ENCODE measurements at places on chromosomes 2 and 18.

GRCh38 chr2:72579591-72580180, 246.1 kb downstream of the EXOC6B start:
- DNase-seq: peak; percentile 59

DNA sequence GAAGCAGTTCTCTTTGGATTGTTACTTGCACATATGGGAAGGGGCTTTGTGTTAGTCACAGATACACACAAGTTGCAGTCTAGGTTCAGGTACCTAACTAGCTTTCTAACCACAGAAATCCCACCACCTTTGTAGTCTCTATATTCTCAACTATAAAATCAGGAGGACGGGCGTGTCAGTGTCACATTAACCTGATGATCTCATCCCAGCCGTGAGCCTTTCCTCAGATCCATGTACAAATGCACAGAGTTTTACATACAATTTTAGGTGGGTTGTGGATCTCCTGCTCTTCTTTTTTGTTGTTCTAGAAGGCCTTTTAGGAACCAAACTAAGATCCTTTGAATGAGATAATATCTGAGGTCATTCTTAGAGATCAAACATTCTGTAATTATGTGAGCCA, 94.0 kb downstream of the ZNF532 start:
- no peak for DNase-seq

- no peak for DNase-seq
Observed at GRCh38 chr2:163373496-163373895, 362.3 kb downstream of the FIGN start.

DNA sequence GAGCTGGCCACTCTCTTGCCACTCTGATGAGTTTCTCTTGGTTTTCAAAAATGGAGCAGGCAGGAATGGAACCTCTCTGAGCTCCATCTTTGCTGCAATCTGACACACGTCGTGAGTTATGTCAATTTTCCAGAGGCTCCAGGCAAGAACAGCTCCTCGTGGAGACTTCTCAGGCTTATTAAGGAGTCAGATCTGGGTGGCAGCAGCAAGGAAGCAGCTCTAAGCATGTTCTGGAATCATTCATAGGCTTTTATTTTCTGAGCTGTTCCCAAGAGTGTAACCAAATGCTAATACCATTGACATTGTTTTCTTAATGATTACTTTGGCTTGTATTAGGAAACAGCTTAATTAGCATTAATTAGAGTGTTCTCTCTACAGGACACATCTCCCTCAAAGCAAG, 26.1 kb upstream of the PDIA6 start:
- no peak for DNase-seq

DNA sequence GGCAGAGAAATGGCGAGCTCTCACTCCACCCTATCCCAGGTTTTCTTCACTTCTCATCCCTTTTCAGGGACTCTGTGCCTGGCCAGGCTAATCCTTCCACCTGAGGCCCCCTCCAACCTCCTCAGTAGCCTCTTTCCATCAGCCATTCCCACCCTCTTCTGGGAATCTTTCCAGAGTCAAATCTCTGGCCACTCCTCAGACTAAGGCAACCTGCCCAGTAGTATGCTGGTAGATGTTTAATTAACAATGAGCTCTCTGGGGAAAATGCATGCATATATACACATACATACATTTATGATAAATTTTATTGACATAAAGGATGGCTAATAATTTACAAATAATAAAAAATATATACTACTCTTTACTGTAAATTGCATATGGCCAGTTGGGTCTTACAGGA, 11.4 kb upstream of the ASPRV1 start:
- no peak for DNase-seq

DNA sequence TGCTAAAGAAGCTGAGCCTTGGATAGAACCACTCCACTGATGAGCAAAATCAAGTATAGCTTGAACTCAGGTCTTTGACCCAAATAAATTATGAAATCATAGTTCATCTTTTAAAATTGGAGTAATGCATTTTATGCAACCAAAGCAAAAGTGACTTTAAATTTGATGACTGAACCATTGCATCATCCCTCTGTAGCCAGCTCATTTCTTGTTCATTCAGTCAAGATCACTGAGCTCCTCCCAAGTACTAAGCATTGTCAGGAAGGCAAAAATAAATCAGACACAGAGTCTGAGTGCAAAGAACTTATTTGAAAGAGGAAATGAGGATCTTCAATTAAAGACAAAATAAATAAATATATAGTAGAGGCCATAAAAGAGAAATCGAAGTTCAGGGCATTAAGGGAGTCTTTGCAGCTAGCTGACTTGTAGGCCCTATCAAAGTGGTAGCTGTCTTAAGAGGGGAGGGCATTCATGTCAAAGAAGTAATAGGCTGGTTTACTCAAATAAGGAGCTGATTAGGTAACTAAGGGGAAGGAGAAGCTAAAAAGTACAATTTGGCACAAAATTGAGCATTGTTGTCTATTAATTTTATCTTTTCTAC, 411.8 kb downstream of the MTX2 start:
- DNase-seq: peak; percentile 5

DNA sequence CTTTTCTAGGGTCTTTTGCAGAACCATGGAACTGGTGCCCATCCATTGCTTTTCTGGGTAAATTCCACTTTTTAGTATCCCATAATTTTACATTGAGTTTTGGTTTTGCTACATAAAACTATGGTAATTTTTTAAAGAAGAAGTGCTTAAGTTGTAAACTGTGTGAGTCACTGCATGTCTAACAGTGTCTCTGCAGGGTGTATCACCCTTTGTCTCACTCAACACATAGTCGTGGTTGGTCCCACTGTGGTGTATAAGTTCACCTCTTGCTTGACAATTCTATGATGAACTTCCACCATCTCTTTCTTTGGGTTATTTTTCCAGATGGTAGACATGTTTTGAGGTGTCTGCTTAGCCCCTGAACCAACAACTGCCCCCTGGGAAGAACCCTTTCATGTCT, 10.5 kb downstream of the SCTR start:
- no peak for DNase-seq

DNA sequence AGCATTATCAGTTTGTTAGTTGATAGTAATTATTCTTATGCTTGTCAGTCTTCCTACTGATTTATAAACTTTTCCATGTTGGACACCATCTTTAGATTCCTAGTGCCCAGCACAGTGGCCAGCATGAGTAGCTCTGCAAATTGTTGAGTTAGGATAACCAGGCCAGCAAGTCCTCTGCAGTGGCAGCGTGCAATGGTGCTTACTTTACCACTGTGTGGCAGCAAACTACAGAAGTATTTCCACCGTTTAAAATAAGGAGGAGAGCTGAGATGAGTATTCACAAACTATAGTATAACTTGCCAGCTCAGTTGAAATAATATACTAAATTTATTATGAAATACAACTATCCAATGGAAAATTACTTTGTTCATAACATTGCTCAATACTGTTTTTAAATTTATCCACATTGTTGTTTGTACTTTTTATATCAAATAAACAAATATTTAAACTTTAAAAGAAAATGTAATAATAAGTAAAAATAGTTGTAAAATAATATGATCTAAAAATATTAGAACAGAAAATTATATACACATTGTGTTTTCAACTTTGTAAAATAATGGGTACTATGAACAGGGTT, 9.3 kb upstream of the THADA start:
- DNase-seq: peak; percentile 73

- DNase-seq: no peak
Observed at GRCh38 chr18:40687399-40687798, 1267.6 kb upstream of the PIK3C3 start.

DNA sequence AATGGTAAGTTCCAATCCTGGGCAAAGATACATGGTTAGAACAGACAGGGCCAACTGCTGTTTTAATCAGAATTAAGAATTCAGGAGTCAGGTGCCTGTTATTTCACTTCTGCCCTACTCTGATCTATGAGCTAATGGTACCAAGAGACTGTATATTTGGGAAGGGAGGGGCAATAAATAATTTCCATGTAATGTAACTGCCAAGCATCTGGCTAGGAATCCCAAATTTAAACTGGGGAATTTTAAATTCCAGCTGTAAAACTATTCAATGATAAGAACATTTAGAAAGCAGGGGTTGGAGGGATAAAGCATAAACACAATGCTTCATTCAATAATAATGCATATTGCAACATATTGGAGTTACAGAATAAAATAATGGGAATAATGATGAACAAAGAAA, 49.7 kb downstream of the SCN7A start:
- no peak for DNase-seq

DNA sequence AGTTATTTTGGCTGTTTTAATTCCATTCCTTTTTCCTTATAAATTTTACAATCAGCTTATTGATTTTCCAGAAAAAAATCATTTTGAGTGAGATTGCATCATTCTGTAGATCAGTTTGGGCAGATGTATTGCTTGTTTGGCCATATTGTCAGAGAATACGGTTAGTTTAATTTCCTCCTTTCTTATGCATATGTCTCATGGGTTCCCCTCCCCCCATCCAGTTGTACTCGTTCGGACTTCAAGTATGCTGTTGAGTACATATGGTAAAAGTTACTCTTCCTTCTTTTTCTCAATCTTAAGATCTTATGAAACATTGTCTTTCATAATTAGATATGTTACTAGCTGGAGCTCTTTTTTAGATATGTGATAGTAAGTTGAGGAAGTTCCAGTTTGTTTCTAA, 131.2 kb upstream of the TTC27 start:
- no peak for DNase-seq

DNA sequence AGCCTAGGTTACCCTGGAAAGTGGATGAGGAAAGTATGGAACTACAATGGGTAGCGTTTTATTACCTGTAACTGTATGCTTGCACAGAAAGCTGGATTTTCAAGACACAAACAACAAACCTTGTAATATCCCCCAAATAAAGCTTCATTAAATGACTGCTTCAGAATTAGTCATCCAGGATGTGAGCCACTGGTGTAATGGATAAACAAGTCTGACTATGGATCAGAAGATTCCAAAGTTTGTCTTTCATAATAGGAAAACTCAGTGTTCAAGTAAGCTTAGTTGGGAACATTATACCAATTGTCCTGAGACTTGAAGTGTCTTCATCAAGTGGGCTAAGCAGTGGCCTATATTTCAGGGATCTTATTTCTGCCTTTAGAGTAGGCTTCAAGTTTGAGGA, 518.8 kb downstream of the LRP1B start:
- DNase-seq: peak; percentile 64

DNA sequence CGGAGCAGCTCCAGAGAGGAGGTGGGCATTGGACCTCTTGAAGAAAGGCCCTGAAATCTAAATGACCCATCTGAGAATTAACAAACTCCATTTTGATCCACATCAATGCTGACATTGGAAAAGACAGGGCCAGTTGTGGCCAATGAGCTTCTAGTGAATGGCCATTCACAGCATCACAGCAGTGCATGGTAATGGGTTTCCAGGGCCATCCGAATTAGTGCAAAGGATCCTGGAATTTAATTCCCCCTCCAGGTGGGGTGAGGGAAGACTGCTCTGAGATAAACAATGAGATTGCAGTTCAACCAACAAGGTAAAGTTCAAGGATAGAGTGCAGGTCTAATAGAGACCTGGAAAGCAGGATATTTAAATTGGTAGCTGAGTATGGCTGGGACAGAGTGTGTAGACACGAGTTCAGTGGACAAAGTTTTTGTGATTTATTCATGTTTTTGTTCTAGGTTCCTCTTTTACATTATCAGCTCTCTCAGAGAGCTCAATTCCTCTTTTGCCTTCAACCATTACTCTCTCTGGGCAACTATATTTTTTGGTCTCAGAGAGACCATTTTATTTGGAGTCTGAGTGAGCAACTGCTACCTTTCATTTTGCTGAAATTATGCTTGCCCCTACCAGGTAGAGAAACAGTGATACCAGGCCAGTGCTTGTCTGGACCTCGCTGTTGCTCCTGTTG, 5.0 kb downstream of the TACR1 start:
- no peak for DNase-seq

DNA sequence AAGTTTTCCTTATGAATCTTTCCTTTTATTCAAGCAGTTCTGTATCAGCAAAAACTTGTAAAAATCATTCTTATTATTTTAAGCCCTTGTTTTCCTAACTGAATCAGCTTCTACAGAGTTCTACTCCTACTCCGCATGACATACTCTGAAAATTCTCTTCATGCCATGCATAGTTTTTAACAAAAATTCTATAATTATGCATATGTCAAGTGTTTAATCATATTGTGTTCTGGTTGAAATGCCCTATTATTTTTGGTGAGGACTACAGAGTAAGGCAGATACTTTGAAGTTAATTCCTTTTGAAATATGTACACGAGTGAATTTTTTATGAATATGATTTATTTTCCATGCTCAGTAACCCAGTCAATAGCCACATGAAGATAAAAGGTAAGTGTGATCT, 28.8 kb downstream of the ANKRD30B start:
- no peak for DNase-seq

DNA sequence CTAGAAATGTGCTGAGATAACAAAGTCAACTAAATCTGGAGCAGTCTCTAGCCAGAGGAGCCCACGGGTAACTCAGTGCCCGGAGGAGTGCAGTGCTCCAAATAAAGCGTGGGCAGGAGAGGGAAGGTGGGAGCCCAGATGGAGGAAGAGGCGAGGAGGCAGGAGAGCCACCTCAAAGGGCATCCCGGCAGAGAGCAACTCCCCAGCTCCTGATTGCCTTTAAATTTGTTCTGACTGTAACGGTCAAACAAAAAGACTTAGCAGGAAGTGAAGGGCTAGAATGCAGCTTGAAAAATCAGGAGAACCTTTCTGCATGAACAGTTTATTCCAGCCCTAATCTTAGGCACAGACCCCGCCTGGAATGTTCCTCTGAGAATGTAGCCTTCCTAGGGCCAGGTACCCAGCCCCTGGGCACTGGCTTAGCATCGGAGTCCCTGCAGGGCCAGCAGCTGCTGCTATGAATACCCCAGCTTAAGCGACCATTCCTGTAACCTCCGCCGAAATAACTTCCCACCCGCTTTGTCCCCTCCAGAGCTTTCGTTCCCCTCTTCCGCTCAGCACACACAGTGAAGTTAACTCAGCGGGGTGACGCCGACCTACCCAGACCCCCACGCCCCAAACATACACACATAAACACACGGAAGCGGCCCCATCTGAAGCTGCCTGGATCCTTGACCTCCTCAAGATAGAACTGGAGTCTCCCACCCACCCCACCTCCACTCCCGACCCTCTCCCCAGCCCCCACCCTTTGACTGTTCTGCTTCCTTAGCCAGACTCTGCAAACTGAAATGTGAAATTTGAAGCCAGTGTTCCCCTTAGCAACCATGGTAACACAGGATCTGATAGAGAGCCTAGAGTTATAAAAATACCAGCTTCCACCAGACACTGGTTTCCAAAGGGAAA, 123.2 kb downstream of the SMAD7 start:
- peak; percentile 80 for DNase-seq

- no peak for DNase-seq
Observed at GRCh38 chr2:238383743-238384380, 42.9 kb upstream of the ASB1 start.

DNA sequence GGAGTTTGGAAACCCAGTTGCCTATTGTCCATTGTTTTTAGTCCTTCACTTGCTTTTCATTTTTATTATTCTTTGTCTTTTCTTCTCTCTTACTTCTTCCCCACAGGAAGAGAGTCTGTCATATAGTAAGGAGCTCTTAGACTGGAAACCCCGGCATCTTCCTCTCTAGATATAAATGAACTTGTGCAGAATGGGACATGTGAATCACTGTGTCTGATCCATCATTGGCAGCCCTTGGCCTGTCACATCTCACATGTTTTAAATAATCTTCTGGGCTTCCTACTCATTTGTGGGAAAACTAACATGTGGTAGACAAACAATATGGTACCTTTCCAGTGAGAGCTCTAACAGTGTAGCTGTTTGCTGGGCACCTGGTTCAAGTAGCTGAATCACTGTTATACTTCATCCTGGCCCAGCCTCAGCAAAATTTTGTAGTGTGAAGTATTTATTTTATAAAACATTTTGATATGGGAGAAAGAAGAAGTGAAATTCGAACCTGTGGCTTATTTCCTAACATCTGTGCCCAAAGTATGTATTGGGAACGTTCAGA, 112.8 kb downstream of the PHLPP1 start:
- peak; percentile 29 for DNase-seq
